Spinal cord (tissue), 10 donors: ENCODE measurements at places on chromosomes 12 and 14.

DNA sequence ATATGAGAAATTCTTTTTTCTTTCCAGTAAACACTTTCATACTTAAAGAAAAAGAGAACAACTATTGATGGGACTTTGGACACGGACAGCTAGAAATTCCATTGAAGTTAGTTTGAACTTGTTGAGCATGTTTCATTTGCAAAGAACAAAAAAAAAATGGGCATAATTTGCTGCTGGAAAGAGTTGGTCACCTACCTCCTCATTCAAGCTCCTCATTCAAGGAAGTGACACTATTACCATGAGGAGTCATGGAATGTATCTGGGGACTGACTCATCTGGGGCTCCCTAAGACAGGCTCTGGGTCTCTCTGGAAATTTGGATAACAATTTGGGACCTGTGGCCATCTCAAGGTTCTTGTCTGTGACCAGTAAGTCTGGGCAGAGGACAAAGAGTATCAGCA lies 50.4 kb downstream of the KICS2 start:
- no peak for DNase-seq

- peak; percentile 62 for DNase-seq
These were observed 285.9 kb downstream of the MDGA2 start for GRCh38 chr14:47389535-47389934.

DNA sequence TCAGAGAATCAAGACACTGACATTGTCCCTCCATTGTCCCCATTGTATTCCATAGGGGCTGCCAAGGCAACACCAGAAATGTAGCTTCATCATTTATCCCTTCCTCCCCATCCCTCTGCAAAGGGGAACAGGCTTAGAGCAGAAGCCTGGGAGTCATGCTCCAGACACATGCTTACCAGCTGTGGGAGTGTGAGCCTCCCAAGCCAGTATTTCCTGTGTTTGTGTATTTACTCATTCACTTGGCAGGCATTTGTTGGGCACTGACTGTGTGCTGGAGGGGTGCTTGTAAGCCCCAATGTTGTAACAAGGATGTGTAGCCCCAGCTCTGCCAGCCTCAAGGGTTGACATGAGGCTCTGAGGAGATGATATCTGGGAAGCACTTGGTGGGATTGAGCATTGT lies 46.0 kb upstream of the TCL1A start:
- DNase-seq, result no peak

DNA sequence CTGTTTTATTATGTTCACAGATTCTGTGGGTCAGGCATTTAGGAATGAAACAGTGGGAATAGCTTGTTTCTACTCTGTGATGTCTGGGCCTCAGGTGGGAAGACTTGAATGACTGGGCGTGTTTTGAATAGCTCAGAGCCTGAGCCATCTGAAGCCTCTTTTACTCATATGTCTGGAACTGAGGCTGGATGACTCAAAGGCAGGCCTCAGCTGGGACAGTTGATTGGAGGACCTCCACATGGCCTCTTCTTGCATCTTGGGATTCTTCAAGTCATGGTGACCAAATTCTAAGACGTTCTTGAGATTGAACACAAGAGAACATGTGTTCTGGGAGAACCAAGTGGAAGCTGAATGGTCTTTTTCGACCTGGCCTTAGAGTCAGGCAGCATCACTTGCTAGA lies 45.8 kb upstream of the TBX3 start:
- DNase-seq, result no peak

DNA sequence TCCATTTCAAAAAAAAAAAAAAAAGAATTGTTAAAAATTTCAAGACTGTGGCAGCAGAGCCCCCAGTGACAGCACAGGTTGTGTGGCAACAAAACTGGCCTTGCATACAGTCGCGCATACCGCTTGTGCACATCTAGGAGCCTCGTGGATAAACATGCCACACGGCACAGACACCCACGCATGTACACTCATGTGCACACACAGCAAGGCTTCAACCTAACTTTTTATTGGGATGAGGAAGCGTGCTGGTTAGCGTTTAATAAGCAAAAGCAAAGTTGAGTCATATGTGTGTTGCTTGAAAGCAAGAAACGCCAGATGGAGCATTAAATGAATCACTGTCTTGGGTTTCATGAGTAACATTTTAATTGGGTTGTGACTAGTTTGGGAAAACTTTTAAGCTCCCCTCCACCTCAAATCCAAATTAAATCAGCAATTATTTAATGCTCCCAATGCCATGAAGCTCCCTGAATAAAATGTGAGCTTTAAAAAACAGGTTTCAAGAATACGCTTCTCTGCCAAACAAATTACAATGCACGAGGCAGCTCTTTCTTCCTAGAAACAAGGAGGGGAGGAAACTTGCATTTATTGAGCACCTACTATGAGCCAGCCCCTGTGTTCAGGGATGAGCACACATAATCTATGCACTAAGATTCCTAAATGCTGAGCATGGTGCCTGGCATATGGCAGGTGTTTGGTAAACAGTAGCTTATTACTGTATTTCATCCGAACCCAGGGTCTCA lies 35.7 kb upstream of the EML1 start:
- peak; percentile 78 for DNase-seq

GRCh38 chr12:109134186-109134917 lies 18.0 kb downstream of the ACACB start:
- no peak for DNase-seq

- no peak for DNase-seq
These were observed 4.1 kb upstream of the RERG start for GRCh38 chr12:15225136-15225862.

- DNase-seq, result no peak
These were observed 148.6 kb downstream of the BMP4 start for GRCh38 chr14:53808042-53808441.

DNA sequence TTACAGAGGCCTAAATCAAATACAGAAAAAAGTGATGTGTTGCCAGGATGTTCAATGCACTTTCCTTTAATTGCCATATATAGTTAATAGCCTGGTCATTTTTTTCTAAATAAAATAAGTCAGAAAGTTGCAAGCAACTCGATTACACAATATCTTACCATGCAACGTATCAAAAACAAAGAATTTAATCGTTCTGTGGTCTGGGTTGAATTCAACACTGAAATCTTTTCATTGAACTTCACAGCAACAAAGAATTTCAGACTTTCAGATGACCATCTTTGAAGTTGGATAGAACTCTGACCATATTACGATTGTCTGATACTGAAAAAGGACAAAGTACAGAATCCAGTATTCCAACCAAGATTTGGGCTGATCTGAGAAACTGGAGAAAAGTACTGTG lies 231.9 kb downstream of the SLC25A21 start:
- DNase-seq, result no peak

- no peak for DNase-seq
These were observed 4.4 kb upstream of the SDS start for GRCh38 chr12:113407931-113408600.

- DNase-seq, result no peak
These were observed 97.6 kb downstream of the TGFB3 start for GRCh38 chr14:75884198-75884611.

DNA sequence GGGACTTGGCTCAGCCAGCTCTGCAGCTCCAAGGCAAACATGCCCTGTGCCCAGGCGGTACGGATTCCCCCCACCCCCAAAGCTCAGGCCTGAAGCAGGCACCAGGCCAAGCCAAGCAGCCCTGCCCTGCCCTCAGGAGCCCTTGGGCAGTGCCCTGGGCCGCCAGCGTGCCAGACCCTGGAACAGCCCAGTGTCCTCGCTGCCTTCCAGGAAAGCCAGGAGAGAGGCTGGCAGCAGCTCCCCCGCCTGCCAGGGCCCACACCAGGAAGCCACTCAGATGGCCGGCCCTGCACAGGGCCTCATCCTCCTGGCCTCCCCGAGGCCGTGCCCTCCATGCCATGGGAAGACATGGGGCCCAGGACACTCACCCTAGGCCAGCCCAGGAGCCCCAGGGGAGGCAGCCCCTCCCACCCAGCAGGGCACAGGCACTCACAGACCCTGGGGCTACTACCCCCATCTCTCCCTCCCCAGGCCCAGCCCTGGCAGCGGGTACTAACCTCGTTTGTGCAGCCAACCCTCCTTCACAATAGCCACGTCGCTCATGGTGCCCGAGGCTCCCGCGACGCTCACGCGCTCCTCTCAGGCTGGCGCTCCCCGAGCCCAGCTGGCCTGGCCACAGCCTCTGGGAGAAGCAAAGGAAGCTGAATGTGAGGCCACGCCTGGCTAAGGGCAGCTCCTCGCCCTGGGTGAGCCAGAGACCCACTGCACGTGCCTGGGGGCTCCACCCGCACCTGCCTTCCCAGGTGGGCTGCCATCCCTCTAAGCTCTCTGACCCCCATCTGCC lies 3.3 kb downstream of the AKT1 start:
- DNase-seq, result no peak

DNA sequence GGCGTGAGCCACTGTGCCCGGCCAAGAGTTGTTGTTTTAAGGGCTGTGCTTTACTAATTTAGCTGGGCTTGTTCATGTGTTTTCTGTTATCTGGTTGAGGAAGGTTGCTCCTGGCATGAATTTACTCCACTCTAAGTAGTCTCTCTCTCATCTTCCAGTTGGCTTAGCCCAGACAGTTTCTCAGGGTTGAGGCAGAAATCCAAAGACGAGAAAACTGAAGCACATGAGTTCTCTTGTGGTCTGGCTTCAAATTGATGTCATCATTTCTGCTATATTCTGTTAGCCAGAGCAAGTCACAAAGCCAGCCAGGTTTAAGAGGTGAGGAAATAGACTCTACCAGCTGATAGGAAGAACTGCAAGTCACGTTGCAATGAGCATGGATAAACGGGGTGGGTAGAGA lies 57.9 kb downstream of the E2F7 start:
- DNase-seq, result no peak

DNA sequence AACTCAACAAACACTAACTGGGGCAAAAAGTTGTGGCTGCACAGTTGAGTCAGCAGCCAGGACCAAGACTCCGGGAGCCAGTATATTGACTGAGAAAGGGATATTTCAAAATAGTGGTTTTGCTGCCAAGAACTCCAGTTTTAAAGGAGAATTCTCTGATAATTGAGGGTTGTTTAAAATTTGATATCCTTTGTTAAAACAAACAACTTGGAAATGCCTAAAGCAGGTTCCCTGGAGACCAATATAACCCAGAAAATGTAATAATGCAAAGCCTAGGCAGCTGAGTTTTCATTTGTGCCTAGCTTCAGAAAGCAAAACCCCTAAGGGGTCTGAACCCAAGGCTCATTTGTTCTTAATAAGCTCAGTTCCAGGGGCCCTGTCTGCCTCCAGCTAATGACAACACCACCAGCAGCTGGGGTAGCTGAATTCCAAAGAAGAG lies 311.7 kb upstream of the CCDC196 start:
- DNase-seq, result no peak

GRCh38 chr12:110165540-110166159 lies 41.5 kb downstream of the IFT81 start:
- no peak for DNase-seq

DNA sequence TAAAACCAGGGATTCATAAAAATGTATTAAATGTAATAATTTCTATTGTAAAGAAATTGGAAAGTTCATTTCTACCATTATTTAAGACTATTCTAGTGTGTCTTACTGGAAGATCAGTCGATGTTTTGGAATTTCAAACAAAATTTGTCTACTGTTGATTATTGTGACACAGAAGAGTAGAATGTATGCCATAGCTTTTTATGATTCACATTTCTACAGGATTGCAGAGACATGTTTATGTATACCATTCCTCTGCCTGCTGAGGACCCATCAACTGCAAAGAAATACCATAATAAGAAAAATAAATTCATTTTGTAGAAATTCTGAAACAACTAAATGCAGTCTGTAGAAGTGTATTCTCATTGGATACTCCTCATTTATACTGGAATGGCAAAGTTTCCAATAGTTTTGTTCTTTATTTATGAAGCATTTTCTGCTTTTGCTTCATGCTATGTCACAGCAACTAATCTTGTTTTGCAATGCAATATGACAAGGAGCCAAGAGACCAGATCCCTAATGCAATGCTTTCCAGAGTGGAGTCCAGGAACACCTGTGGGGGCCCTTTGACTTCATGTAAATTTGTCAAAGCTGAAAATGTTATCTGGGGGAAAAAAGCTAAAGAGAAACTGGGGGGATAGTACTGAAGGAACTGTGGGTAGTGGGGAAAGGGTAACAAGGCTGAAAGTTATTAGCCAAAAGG lies 172.9 kb upstream of the LRIG3 start:
- DNase-seq, result no peak

DNA sequence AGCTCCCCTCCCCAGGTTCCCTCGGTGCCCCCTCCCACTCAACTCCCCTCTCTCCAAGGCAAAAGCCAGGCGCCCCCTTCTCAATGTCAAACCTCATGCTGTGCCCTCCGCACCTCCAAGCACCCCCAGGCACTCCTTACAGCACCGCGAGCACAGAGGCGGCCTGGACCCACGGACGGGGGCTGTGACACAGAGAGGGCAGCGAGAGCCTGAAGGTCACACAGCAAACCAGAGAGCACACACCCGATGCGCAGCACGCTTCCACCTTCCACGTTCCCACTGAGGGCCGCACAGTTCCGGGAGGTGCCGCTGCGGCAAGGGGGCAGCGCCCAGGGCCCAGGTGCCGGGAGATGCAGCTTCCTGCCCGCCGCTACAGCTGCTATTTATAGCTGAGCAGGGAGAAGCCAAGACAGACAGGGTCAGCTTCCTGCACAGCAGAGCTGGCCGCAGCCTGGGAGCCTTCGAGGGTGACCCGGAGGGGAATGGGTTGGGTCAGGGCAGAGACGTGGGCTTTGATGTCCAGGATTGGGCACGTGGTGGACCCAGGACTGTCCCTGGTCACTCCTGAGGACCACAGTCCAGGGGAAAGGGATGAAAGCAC lies 12.9 kb downstream of the NCOR2 start:
- DNase-seq, result no peak
